ENCODE measurements at places on chromosomes 5 and 9.

GRCh38 chr9:116465576-116466270, 221.4 kb upstream of the TRIM32 start:
- no peak for DNase-seq

GRCh38 chr5:125814119-125814518, 609.1 kb upstream of the GRAMD2B start:
- no peak for DNase-seq

- peak; percentile 60 for DNase-seq
Observed at GRCh38 chr9:71769175-71770161, 1.2 kb upstream of the CEMIP2 start.

GRCh38 chr9:117184173-117184572, 230.7 kb downstream of the ASTN2 start:
- DNase-seq: no peak

- DNase-seq: no peak
Observed at GRCh38 chr5:52598968-52599367, 188.7 kb upstream of the ITGA1 start.

- DNase-seq: no peak
Observed at GRCh38 chr5:849651-850301, 1.0 kb downstream of the ZDHHC11 start.

- no peak for DNase-seq
Observed at GRCh38 chr5:72032788-72033187, 74.5 kb upstream of the MAP1B start.

- no peak for DNase-seq
Observed at GRCh38 chr5:161547406-161547737, 847 bp upstream of the GABRB2 start.

DNA sequence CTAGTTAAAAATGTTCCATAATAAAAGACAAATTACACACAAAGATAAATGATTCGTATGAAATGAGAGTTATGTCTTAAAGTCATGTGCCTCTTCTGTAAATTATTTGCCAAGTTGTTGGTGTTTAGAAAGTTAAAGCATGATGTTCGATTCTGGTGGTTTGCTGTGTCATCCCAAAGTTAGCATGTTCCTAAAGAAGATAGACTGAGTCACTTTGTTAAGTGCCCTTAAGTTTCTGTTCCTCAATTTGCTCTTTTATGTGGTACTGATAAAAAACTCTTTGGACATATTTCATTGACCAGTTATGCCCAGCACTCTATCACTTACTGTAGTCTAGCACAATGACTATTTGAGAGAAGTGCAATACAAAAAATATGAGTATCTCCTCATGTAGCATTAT, 366.9 kb upstream of the ZNF608 start:
- no peak for DNase-seq

All from EH (cell line).